ENCODE measurements at places on chromosomes 12 and 14.

DNA sequence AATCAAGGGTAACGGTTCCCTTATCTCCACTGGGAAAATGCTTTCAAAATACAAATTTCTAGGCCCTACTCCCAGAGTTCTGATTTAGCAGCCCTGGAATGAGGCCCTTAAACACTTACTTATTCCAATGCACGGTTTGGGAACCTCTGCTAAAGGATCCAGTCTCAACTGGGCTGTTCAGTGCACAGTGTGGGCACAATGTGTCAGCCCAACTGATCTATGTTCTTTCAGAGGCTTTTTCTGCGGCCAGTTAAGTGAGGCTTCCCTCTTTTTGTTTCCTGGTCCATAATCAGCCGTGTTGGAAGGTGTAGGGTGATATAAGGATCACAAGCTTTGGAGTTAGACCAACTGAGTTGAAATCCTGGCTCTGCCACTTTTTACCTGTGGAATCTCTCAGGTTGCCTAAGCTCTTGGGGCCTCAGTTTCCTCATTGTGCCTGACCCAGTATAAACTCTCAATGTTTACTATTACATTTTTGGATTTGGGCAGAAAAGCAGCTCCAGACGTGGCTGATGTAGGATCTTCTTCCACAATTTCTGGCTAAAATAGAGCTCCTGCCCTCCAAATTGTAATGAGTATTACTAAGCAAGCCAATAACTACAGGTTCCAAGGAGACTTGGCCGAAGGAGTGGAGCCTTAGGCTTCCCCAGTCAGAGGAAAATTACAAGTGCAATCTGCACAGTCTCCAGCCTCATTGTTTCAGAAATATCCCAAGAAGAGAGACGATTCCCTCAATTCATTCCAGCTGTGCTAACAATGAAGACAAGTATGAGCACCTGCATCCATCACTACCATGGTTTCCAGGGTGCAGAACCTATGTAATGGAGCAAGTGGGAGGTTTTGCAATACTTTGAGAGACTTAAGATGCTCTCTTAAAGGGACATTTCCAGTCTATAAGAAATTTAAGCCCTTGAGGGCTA, 2.3 kb upstream of the ANGEL1 start:
- DNase-seq, result no peak

DNA sequence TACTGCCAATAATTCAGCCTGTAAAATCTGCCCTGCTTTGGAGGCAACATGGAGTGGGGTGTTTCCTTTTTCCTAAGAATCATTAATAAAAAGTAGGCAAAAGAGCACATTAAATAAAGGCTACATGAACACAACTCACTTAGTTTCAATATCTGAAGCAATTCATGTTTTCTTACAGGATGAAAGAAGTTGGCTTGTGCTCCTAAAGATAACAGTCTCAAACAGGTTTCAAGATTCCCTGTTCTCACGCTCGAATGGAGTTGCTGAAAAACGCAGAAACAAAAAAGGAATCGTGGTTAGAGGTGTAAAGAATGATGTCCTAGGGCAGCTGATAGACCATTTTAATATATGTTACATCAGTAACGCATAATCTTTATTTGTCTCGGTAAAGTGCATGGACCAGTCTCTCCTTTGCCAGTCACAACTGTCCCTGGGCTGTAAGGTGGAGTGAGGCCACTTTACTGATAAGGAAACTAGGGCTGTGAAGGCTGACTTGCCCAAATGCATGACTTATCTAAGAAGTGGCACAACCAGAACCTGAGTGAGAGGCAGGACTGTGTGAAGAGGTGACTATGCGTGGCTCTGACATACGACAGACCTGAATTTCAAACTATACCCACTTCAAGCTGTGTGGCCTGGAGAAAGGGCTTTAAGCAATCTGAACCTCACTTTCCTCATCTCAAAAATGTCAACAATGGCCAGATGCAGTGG, 12.6 kb downstream of the GIT2 start:
- DNase-seq, result no peak

- no peak for DNase-seq
Observed at GRCh38 chr12:28946361-28946760, 202.7 kb upstream of the FAR2 start.

- DNase-seq, result no peak
Observed at GRCh38 chr12:129877411-129877810, 26.4 kb downstream of the TMEM132D start.

- no peak for DNase-seq
Observed at GRCh38 chr12:43267818-43268217, 284.2 kb downstream of the ADAMTS20 start.

- DNase-seq, result no peak
Observed at GRCh38 chr12:5921027-5921909, 23.8 kb downstream of the ANO2 start.

Data from omental fat pad (tissue), 4 donors.